ENCODE measurements at places on chromosomes 3 and 15.

GRCh38 chr15:39404767-39405181 lies 176.1 kb upstream of the THBS1 start:
- DNase-seq: peak; percentile 84

- DNase-seq: peak; percentile 92
These were observed 959 bp downstream of the SFMBT1 start for GRCh38 chr3:53044711-53045517.

- DNase-seq: no peak
These were observed 116.9 kb upstream of the SOX14 start for GRCh38 chr3:137647179-137647578.

GRCh38 chr3:163768048-163768447 lies 1310.2 kb downstream of the SI start:
- DNase-seq: no peak

- DNase-seq: peak; percentile 97
These were observed at the start of gene ACTR8 for GRCh38 chr3:53881691-53882593. Gene ACTR8, minus strand, starts transcription at chr3:53882152. Its CDS starts 51 bp downstream, at chr3:53882101.

- no peak for DNase-seq
These were observed 42.4 kb upstream of the PPIB start for GRCh38 chr15:64205202-64205601.

- no peak for DNase-seq
These were observed 3.6 kb downstream of the APBA2 start for GRCh38 chr15:28889346-28889745.

GRCh38 chr3:114827495-114827894 lies 319.6 kb downstream of the ZBTB20 start:
- DNase-seq: peak; percentile 53

GRCh38 chr15:49155834-49156627 lies 632 bp upstream of the COPS2 start:
- DNase-seq: peak; percentile 29

DNA sequence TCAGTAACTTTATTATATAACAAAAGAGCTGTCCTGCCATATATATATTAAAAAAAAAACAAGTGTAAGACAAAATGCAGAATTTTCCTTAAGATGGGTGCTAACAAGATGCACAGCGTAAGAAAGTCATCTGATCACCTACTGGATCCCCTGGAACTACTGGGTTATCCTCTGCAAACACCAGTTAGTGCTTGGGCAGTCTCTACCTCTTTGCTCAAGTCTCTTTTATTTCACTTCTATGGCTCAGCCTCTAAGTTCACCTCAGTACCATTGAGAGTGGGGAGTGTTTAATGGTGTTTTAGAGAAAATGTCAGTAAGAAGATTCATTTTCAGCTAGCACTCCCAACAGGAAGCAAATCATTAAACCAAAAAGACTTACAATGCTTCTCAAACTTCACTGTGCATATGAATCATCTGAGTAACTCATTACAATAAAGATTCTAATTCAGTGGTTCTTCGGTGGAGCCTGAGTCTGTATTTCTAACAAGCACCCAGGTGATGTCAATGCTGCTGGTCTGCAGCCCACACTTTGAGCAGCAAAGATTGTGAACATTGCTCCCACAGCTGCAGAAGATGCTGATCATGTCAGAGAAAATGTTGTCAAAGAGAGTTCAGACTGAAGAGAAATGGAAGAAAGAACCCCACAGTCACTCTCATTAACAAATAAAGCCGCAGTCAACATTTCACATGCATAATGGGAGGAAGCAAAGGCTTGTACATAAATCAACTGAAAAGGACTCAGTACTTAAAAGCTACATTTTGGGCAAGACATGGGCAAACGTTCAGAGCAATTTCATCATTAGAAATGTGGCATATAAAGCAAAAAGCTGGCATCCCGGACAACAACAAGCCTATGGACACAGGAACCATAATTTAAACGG lies 227.1 kb upstream of the ATP11B start:
- DNase-seq: no peak

GRCh38 chr3:71994906-71995305 lies 210.0 kb upstream of the PROK2 start:
- DNase-seq: no peak

DNA sequence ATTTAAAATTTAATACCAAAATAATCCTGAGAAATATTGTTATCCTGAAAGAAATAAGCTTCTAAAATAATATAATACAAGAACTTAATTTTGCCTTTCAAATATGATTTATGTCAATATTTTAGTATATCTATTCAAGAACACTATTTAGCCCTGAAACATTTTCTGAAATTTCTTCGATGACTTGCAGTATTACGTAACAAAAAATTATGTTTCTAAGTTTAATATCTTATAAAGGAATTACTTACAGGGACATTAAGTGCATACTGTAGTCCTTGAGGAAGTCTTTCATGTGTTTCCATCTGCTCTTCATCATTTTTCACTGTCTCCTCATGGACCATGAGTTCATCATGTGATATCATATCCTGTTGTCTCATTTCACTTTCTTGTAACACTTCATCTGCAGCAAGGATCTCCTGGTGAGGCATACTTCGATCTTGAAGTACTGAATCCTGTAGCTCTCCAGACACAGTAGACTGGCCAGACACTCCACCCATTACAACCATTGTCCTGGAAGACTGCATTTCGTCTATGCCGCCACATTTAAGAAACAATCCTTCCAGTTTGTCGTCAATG lies 62.0 kb downstream of the ZNF148 start:
- DNase-seq: peak; percentile 28

GRCh38 chr15:55552451-55552850 lies 35.7 kb downstream of the PYGO1 start:
- DNase-seq: no peak

DNA sequence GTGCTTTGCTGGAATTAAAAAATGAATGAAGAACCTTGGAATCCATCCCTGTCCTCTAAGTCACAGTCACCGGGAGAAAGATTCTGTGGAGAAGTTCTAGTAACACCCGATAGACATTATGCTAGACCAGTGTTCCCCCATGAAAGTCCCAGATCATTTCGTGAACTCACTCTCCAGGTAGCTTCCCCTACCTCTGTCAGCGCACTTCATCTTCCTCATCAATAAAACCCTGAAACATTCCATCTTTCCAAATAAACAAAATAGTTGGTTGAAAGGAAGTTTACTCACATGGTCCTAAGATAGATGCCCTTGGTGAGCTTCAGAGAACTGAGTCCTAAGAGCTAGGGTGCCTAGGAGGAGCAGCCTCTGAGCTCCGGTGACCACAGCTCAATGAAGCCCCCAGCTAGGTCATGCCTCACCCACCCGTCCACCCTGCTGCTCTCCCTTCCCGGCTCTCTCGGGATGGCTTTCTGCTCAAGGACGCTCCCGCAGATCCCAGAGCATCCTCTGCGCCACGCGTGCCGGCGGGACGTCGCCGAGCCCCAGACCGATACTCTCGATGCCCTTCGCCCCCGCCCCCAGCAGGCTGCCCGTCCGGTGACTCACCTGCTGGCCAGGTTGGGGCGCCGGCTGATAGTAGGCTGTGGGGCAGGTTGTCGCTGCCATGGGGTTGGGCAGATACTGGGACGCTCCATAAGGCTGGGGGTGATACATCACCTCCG lies 776 bp downstream of the VGLL3 start:
- peak; percentile 37 for DNase-seq

DNA sequence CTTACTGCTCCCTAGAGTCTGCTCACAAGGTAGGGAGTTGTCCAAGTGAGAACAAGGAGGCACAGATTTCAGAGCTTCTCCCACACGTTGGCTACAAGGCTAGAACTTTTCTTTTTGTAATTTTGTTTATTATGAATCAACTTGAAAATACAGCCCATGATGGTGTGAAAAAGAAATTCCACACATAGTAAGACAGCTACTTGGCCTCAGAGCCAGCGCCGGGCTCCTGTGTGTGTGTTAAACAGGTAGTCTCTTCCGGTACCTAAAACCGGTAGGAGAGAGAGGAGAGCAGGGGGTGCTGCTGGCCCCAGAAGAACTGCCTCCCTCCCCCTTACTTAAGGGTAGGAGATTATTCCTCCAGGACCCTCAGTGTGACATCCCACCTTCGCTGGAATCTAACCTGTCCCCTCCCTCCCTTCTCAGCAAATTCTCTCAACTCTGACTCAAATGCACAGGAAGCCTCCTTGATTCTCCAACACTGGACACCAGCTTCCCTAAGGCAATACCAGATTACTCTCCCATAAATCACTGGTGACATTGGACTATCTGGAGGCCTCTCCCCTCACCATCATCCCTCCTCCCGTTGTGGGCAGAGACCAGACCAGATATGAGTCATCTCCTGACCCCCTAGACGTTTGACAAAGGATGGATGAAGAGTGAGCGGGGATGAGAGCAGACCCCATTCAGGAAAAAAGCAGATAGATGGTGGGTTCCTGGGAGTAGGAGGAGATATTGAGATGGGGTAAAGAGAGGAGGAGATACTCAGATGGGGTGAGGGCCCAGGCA lies 4.5 kb upstream of the IP6K1 start:
- DNase-seq: no peak

DNA sequence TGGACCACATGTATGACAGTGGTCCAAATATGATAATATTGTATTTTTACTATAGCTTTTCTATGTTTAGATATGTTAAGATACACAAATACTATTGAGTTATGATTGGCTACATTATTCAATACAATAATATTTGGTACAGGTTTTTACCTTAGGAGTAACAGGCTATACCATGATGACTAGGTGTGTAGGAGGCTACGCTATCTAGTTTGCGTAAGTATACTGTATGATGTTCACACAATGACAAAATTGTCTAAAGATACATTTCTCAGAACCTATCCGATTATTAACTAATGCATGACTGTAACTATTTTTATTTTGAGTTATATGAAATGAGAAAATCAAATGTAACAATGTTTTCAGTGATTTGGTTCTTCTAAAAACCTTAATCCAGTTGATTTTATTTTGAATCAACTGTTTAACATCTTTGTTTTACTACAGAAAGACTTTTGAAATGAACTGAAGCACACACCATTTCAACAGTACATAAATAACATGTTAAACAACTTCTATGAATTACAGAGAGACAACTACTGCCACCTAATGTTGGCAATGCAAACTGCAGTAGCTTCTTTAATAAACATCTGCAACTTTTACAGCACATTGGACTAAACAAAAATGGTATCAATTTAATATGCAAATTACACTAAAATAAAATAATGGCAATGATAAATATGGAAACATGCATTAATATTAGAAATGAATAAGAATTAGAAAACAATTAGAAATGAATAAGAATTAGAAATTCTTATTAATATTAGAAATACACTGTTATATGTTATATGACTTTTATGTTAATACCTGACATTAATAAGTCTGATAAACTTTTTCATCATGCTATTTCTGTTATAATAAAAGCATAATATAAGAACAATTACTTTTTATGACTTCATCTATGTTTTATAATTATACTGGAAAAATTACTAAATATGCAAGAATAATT lies 255.7 kb downstream of the MBNL1 start:
- peak; percentile 20 for DNase-seq

GRCh38 chr3:49199239-49199899 lies 28.0 kb downstream of the KLHDC8B start:
- peak; percentile 92 for DNase-seq

DNA sequence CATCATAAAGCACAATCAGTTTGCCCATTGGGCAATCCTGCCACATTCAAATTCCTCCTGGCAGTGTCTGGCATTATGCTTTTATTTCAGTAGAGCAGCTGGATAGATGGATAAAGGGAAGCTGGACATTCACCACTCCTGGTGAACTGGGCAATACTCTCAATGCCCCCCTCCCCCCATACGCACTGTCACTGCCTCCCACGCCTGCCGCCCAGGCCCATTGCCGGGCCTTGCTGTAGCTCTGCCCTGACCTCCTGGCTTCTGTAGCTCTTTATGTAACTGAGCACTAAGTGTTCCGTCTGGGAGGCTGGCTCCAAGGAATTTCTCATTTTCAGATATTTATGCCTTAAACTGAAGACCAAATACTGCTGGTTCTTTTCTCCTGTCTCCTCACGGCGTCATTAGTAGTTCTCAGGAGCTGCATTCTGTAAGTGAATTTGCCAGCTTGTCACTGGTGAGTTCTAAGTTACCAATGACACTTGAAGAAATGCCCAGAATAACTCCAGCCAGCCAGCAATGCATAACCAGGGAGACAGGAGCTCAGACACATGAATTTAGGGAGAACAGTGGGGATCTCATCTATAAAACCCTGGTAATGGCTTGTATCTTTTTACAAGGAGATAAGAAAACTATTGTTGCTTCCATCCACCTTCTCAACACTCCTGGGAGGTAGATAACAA lies 25.5 kb upstream of the RASGRF1 start:
- no peak for DNase-seq

- DNase-seq: no peak
These were observed 2.3 kb downstream of the OXSR1 start for GRCh38 chr3:38167591-38167990.

DNA sequence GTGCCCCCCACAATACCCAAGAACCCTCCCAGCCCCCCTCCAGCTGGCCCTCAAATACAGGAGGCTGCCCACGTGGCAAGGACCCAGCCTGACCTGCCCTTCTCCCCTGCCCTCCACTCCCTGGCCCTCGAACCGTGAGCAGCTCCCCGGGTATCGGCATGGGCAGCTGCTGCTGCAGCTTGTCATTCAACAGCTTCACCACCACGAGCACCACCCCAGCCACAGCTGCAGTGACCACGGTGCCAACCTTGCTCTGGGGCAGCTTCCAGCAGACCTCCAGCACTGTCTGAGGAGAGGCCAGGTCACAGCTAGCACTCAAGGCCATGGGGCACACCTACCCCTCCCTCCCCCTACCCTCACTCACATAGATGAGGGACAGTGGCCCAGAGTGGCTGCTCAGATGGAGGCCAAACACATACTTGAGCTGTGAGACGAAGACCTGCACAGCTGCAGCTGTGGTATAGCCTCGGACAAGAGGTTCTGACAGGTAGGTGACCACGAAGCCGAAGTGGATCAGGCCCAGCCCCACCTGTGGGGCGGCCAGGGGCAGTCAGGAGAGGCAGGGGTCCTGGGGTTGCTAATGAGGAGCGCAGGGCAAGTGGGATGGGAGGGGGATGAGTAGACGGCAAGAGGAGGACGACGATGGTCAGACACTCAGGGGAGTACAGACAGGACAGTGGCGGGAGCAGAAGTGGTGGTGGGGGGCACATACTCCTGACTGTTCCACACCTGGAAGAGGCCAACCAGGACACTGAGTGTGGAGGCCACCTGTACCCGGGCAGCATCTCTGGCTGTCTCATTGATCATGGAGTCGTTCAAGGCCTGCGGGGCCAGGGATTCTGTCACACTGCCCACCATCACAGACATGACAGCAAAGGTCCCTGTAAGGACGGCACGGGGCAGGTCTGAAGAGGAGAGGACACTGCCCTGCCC lies 3.5 kb downstream of the SLC26A6 start:
- no peak for DNase-seq

GRCh38 chr3:100075851-100076730 lies 38.2 kb downstream of the FILIP1L start:
- DNase-seq: no peak

DNA sequence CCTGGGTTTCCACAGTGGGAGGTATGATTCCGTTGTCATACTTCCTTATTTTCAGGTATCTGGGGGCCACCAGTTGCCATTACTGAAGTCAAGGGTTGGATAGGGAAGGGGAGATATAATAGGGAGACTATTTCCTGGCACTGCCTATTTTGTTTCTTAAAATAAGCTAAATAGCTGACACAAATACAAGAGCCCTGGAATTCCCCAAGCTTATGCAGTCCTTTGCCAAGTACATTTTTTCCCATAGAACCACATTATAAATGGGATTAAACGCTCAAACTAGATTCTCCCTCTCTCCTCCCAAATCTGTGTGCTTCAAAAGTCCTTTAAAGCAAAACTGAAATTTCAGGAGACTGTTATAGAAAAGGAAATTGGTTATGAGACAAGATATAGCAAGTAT lies 68.7 kb downstream of the AP4E1 start:
- DNase-seq: no peak

Measured in AG20443 (cell line).